Right ventricle myocardium inferior (tissue), 1 donor: ENCODE measurements at places on chromosomes 6 and 20. TPM values are rescaled to one million over a fixed set of nuclear protein-coding genes. Genes with fewer than 3 reads are reported as not detected.

The TRERF1 gene
- 1.7 TPM for total RNA-seq

The PACSIN1 gene
- 10.8 TPM for total RNA-seq

The PDSS2 gene
- total RNA-seq: 15.6 TPM

The GLP1R gene
- total RNA-seq: 6.8 TPM

The CAP2 gene
- total RNA-seq: 137 TPM

The KCNQ5 gene
- total RNA-seq: not detected

The SMIM28 gene
- not detected for total RNA-seq

The SOX12 gene
- total RNA-seq: 16.5 TPM

The GSTA3 gene
- not detected for total RNA-seq

The GRM4 gene
- not detected for total RNA-seq

- DNase-seq: no peak
Observed at GRCh38 chr6:53315086-53315724, 33.5 kb downstream of the ELOVL5 start.

DNA sequence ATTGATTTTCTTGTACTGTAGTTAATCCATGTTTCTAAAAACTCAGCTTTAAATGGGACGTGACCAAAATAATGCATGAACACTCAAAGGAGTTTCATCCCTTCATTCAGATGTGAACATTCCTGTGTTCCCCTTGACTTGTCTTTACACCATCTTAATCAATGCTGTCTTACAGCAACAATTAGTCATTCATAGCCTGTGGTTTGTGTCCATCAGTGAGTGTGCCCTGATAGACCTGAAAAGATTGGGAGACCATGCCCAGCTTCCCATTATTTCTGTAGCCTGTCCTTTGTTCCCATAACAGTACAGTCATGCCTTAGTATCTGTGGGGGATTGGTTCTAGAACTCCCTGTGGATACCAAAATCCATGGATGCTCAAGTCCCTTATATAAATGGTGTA lies 23.9 kb downstream of the NT5E start:
- no peak for DNase-seq

- no peak for DNase-seq
Observed at GRCh38 chr6:63224179-63224578, 12.9 kb downstream of the FKBP1C start.

DNA sequence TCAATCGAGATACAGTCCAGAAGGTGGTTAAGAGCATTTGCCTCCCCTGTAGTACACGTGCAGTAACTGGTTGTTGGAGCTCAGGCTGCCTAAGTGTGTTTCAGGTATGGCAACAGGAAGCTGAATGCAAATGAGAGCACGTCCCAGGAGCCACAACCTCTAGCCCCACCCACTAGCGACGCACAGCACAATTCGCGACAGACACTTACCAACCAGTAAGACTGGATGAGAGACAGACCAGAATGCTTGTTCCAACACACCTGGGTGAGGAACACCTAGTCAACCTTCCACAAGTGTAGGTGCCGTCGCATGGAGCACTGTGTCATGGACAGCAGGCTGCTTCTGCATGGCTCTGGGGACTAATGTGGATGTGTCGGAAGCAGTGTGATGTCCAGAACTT lies 7.2 kb upstream of the SERPINB1 start:
- DNase-seq: no peak

GRCh38 chr6:81906041-81906440 lies 153.6 kb upstream of the TENT5A start:
- DNase-seq: no peak

GRCh38 chr6:1665214-1665613 lies 55.5 kb downstream of the FOXC1 start:
- no peak for DNase-seq

- no peak for DNase-seq
Observed at GRCh38 chr6:16596616-16597331, 164.5 kb downstream of the ATXN1 start.

- DNase-seq: no peak
Observed at GRCh38 chr6:85346196-85346595, 103.7 kb upstream of the NT5E start.

- DNase-seq: no peak
Observed at GRCh38 chr6:146224449-146224848, 195.6 kb downstream of the GRM1 start.

DNA sequence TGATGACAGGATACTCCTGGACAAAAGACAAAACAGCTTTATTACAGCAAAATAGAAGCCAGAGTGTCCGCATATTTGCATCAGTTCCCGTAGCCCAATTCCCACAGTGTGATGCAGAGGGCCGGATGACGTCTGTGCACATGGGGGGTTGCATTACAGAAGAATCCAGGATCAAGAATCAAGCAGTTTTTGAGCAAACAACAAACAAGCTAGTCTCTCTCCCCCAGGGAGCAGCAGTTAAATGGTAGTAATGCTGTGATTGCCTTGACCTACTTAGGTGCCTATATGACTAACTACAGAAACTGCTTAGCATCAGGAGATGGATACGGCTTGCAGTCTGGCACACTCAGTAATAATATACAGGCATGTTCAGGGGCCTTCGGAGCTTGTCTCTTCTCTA lies 3.2 kb upstream of the SDHAF4 start:
- DNase-seq: no peak

DNA sequence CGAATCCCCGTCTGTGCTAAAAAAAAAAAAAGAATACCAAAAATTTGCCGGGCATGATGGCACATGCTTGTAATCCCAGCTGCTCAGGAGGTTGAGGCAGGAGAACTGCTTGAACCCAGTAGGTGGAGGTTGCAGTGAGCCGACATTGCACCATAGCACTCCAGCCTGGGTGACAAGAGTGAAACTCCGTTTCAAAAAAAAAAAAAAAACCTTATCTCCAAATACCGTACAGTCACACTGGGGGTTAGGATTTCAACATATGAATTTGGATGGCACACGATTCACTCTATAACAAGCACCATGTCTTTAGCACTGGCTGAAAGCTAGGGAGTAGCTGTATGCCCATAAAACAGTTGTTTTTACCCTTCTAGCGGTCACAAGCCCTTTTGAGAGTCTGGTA lies 3.8 kb downstream of the SMIM13 start:
- no peak for DNase-seq

DNA sequence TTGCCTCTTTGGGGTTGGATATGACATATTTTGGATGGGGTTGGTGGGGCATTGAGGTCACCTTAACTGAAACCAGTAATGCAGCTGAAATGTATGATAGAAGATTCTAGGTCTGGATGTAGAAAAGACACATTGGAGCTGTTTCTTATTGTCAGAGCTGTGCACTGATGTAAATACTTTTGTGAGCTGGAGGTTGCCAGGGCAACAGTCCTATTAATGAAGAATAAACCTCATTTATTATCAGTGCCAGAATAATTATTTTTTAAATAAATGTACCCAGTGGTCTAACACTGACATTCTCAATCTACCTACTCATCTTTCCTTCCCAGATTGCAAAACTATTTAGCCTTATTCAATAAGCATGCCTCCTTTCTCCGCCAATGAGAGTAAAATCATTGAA lies 57.0 kb downstream of the CAP2 start:
- no peak for DNase-seq

DNA sequence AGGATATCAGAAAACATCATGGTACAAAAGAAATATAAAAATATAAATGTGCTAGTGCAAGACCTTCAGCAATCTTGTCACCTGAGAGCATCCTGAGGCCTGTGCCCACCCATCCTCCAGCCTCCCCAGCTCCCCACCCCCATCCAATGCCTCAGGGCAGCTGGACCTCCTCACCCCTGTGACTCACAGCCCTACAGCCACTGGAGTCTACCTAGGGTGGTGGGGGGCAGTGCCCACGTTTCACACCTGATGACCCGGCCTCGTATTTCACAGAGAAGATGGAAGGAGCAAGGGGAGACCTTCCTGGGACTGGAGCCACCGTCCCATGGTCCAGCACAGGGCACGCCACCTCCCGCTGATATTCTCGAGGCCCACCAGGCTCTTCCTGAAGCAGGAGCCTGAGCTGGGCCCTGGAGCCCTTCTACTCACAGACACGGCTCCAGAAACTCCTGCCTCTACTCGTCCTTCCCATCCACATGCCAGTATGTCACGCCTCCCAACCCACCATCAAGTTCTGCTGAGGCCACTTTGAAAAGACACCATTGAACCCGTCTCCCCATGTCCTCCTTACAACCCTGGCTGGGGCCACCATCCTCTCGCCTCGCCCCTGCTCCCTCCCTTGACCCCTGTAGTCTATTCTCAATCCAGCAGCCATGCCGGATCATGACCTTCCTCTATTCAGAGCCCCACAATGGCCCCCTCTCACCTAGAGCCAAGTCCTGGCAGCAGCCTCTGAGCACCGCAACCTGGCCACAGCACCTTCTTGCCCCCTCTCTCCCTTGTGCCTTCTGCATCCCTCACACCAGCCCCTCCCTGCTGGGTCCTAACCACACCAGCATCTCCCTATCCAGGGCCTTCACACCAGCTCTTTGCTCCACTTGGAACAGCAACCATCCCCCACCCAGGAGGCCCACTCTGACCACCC lies 13.3 kb downstream of the APMAP start:
- DNase-seq: no peak

DNA sequence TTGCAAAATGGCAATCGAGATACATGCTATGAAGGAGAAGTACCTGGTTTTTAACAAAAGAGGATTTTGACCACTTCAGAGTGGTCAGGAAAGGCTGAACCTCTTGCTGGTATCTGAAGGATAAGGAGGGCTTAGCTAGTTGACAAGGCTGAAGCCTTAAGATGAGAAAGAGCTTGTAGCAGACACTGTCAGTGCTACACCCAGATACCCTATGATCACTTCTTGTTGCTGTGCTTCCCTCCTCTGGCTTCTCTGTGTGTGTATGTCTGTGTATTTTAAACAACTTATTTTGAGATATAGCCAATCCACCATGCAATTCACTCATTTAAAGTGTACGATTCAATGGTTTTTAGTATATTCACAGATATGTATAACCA lies 38.9 kb upstream of the TGM2 start:
- DNase-seq: no peak

- no peak for DNase-seq
Observed at GRCh38 chr6:37607944-37608343, 89.7 kb downstream of the MDGA1 start.

- DNase-seq: no peak
Observed at GRCh38 chr20:1209447-1210387, 6.5 kb downstream of the C20orf202 start.

DNA sequence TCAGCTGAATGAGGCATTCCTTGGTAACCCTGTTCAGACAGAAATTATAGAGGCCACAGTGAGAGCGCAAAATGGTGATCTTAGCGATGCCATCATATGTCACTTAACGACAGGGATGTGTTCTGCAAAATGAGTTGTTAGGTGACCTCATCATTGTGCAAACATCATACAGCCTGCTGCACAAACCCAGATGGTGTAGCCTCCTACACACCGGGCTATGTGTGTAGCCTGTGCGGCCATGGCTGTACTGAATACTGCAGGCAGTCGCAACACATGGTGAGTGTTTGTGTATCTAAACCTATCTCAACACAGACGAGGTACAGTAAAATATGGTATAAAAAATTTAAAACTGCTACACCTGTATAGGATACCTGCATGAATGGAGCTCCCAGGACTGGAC lies 234.1 kb upstream of the PMEPA1 start:
- DNase-seq: no peak

DNA sequence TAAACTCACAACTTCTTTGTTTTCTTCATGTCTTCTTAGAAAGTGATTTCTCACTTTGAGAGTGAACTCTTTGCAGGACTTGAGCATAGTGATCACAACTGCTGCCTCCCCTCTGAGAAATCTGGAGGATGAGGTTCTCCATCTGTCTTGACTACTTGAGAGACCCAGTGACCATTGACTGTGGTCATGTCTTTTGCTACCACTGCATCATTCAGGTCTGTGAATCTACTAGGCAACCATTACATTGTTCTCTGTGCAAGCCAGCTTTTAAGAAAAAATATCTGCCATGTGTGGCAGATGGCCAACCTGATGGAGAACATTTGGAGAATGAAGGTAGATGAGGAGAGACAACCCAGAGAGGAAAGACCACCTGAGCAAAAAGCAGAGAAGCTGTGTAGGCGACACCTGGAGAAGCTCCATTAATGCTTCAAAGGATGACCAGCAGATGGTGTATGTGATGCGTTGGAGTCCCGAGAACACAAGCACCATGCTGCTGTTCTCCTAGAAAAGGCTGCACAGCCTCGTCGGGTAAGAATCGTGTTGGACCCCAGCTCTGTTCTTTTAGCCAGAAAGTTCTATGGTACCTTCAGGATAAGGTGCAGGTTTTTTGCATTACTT lies 25.1 kb upstream of the TRIM26 start:
- DNase-seq: no peak

GRCh38 chr6:55064711-55065420 lies 109.4 kb upstream of the HCRTR2 start:
- no peak for DNase-seq
